ENCODE measurements at places on chromosomes 11 and 22.
A peak's percentile ranks its signal among the peaks of the same experiment; 100 is the strongest.

GRCh38 chr11:123218451-123218850 is 23.4 kb upstream of the CLMP start:
- peak; percentile 62 for DNase-seq

GRCh38 chr11:2929950-2930703 is 907 bp upstream of the PHLDA2 start:
- peak; percentile 36 for DNase-seq

GRCh38 chr11:83764643-83765042 is 478.5 kb upstream of the CCDC90B start:
- DNase-seq: no peak

GRCh38 chr11:116199182-116199581 is 573.6 kb downstream of the BUD13 start:
- DNase-seq: no peak

DNA sequence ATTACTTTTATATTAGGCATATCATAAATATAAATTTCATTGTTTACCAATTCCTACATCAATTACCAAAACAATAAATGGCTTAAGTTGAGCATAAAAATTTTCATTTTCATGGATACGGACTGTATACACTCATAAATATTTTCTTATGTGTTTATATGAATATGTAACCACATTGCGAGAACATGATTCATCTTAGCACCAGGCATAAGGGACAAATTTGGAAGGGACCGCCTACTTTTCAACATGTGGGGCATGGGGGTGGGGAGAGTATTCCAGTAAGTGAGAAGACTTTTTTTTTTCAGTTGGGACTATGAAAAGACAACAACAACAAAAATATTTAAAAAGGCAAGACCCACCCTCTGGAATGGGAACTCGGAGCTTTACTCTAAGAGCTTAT is 296.1 kb downstream of the RAB38 start:
- DNase-seq: peak; percentile 9

- DNase-seq: no peak
Observed at GRCh38 chr22:42716221-42716620, 4.4 kb downstream of the A4GALT start.

GRCh38 chr22:41383085-41383484 is 1.3 kb downstream of the TEF start:
- no peak for DNase-seq

GRCh38 chr11:32899438-32899837 is 6.8 kb downstream of the QSER1 start:
- DNase-seq: no peak

GRCh38 chr22:20867179-20868024 is 8.6 kb downstream of the SNAP29 start:
- DNase-seq: peak; percentile 73

GRCh38 chr11:96339706-96340554 is 3.1 kb downstream of the MAML2 start:
- peak; percentile 55 for DNase-seq

DNA sequence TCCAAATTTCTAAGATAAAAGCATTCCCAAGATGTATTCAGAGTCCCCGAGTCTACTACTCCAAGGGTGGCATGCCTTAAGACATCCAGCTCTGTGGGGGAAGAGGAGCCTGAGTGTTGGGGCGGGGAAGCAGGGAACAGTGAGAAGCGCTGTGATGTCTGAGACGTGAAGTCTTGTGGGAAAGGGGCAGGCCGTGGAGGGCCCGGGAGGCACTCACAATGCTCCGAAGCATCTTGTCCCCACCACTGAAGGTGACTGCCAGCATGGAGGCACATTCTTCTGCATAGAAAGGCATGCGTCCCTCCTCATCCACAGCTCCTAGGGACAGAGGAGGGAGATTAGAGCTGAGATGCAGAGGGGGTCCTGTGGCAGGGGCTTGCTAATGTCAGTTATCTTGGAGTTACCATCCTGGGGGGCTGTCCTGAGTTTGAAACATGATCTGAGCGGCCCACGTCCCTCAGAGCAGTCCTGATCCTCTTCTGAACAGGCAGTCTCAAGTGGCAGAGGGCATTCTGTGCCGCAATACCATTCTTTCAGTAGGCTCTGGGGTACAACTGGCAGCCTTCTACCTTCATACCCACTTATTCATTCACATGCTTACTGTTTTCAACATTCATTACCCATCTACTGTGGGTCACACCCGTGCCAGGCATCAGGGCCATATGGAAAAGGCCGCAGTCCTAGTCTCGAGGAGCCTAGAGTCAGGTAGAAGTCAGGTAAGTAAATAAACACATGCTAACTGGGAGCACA is 8.7 kb downstream of the PCSK7 start:
- DNase-seq: no peak

DNA sequence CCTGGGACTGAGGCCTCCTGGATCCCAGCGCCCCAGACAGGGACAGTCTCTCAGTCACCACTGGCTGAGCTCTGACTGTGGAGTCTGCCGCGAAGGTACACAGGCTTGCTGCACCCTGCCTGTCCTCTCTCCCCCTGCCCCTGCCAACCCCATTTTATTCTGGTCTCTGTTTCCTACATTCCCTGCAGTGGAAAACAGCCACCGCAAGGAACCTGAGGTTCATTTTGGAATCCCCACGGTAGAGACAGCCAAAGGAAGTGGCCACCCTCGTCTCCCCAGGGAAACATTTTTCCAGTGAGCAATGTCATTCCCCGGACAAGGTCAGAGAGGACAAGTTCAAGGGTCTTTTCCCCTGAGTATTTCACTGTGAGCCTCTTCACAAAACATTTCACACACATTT is 56.6 kb downstream of the FBXO7 start:
- DNase-seq: no peak

DNA sequence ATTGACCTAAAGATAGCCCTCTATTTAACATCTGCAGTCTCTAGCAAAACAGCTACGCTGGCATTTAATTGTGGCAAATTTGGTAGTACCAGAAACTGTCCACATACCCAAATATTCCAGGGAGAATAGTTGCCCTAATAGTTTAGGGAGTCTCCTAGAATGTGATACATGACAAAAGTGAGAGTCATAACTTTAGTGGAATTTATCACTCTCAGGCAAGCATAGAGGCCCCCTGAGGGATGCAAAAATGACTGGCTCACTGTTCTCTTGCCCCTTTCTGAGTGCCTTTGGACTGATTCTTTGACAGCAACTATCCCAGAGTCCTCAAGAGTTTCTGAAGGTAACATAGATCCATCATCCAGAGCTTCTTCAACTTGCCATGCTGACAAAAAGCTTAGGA is 2.3 kb upstream of the OR51B4 start:
- no peak for DNase-seq

DNA sequence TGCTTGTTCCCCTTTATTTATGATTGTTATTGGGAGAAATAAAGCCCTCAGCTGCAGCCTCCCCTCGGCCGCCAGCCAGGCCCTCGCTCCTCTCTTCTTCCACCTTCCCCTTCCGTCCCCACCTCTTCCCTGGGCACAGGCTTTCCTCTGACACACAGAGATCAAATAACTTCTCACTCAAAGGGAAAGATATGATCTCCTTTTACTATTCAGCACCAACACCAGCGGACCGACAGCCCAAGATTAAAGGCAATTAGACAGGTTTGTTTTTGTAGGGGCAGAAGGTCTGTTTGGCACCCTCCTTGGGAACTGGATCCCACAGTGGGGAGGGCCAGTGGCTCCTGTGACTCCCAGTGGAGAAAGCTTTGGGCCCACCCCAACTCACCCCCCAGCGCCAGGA is 23.0 kb downstream of the NECTIN1 start:
- DNase-seq: no peak

DNA sequence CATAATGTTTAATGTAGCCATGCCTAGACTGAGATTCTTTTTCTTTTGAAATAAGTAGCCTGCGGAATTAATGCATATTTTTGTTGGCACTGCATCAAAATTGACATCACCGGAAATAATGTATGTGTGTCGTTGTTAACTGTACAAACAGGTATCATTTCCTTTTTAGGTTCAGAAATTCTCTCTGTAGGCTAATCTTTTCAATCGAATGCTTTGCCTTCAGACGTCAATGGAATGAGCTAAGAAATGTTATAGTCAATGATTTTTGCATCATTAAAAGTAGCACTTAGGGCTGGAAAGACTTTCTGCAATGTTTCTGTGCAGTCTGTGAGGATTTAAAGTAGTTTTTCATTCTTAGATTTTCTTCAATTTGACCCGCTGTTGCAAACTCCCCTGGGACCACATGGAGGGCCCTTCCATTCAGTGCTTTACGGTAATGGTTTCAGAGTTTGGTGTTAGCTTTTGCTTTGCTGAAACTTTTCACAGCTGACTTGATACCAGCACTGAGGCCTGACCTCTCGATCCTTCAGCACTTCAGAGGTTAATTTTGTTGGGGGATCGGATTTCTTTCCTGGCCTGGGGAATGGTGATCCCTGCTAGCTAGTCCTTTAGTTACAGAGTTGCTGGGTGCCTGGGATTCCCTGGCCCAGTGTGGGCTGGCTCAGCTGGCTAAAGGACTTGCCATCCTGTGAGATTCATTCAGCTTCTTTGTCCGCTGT is 137.8 kb downstream of the DBX1 start:
- peak; percentile 43 for DNase-seq

- DNase-seq: no peak
Observed at GRCh38 chr11:31847761-31848160, 36.6 kb upstream of the PAX6 start.

GRCh38 chr11:102476812-102477211 is 24.2 kb upstream of the TMEM123 start:
- peak; percentile 15 for DNase-seq

DNA sequence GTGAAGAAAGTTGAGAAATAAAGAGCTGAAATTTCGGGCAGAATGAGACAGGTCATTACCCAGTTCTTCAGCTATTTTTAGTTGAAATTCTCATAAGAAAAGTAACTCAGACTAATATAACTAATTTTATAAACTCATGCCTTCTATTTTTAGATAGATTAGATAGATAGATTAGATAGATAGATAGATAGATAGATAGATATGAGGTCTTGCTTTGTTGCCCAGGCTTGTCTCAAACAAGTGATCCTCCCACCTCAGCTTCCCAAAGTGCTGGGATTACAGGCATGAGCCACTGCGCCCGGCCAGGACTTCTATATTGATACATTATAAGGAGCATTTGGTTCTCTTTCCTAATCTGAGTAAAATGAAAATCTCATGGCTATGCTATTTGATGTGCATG is 26.9 kb upstream of the OR8G1 start:
- no peak for DNase-seq

DNA sequence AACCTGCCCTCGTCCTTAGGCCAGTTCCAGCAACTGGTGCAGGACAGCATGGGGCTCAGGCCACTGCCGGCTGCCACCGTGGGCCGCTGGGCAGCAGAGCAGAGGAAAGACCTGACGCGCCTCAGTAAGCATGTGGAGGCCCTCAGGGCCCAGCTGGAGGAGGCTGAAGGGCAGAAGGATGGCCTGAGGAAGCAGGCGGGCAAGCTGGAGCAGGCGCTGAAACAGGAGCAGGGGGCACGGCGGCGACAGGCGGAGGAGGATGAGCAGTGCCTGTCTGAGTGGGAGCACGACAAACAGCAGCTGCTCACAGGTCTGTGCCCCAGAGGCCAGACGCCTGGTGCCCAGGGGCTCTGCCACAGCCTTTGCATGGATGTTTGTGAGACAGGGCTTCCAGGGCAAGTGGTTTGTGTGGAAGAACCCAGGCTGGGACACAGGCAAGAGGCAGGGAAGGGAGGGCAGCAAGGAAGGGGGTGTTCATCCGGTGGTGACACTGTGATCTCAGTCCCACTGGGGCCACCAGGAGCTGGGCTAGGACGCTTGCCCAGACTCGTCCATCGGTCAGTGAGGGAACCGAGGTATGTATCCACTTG is 13.9 kb downstream of the CCDC157 start:
- DNase-seq: no peak

DNA sequence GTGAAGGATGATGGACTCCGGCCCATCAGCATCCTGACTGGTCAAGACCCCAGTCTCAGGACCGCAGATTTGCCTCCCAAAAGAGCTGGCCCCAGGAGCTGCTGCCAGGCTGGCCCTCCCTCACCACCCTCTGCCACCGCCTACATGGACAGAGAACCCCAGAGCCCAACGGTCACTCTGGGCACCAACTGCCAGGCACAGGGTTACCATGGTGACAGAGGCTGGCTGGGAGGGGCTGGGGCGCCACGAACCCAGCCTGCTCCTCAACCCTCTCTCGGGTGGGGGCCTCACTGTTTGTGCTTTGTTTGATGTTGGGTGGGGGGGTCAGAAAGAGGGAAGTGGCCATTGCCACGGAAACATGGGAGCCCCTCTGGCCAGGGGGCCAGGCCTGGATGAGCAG is 55.8 kb downstream of the ELFN2 start:
- DNase-seq: no peak

GRCh38 chr22:41521126-41521525 is 23.1 kb downstream of the POLR3H start:
- DNase-seq: no peak

- no peak for DNase-seq
Observed at GRCh38 chr11:16737818-16738192, 642 bp upstream of the C11orf58 start.

- DNase-seq: peak; percentile 21
Observed at GRCh38 chr11:125376117-125376516, 119.9 kb downstream of the FEZ1 start.

- peak; percentile 70 for DNase-seq
Observed at GRCh38 chr11:94543695-94544645, at the start of gene FUT4. TSS of gene FUT4 (plus strand) at chr11:94543921. CDS start at chr11:94544134, 213 bp downstream.

GRCh38 chr11:123505546-123506299 is 75.7 kb downstream of the GRAMD1B start:
- DNase-seq: no peak

DNA sequence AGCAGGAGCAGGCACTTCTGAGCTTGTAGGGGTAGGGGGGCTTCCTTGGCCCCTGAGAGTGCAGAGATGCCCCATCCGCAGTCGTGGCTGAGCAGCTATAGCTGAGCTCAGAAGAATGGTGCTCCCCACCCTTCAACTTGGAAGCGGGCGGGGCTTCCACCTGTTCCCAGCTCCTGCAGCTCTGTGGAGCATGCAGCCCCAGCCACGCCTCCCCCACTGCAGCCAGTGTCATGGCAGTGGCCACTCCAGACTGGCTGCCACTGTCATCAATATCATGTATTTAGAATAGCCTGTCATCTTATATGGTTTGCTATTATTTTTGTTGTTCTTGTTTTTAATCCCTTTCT is 213.1 kb downstream of the LRRC4C start:
- DNase-seq: no peak
